Cerebellar nuclear complex (tissue), 1 donor: ENCODE measurements at places on chromosomes 13 and 19.

- no peak for DNase-seq
Observed at GRCh38 chr19:1864480-1865171, 1.2 kb upstream of the KLF16 start.

DNA sequence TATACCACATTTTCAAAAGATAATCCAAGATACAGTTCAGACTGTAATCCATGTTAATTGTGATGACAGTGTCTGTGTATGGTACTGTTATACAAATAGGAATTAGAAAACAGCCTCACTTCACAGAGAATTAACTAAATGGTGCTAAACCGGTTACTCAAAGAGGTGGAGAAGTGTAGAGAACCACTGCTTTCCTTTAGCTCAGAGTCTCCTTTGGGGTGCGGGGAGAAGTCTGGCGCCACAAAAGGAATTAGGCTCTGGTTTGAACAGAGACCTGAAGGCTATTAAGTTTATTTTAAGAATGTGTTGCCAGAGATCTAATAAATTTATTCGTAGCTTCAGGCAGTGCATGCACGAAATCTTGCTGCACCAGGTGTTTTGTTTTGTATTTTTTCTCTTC, 65.8 kb downstream of the FREM2 start:
- no peak for DNase-seq

- DNase-seq: no peak
Observed at GRCh38 chr19:37963190-37963936, 56.4 kb downstream of the SIPA1L3 start.

- DNase-seq: no peak
Observed at GRCh38 chr19:3466635-3467034, 13.7 kb downstream of the SMIM24 start.

- no peak for DNase-seq
Observed at GRCh38 chr13:90838317-90838960, 509.0 kb upstream of the MIR17HG start.

GRCh38 chr13:92947770-92948434, 278.7 kb upstream of the GPC6 start:
- no peak for DNase-seq
